ENCODE measurements at places on chromosomes 2 and 18.

DNA sequence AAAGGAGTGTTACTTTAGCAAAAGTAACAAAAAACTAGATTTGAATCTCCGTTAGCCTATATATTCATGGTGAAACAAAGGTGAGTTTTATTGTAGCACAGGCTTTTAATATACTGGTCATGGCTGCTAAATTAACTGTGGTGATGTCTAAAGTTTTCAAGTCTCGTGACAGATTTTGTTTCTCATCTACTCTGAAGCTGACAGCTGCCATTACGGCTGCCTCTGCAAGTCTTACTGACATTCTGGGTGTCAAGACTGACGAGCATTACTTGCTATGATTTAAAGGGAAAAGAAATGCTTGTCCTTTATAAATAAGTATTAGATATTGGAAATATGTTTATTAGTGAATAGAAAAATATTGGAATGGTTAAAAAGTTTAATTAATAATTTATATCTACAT is 207.7 kb downstream of the DSEL start:
- no peak for DNase-seq

- no peak for DNase-seq
Observed at GRCh38 chr2:36663851-36664695, 32.4 kb upstream of the VIT start.

DNA sequence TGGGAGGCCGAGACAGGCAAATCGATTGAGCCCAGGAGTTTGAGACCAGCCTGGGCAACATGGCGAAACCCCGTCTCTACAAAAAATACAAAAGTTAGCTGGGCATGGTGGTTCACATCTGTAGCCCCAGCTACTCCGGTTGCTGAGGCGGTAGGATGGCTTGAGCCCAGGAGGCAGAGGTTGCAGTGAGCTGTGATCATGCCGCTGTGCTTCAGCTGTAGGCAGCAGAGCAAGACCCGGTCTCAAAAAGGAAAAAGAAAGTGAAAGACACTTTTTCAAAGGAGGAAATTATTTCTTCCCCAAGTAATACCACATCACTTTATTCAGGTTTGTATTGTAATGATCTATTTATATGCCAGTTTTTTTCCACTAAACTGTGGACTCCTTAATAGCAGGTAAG is 35.7 kb upstream of the TAF4B start:
- DNase-seq, result no peak

DNA sequence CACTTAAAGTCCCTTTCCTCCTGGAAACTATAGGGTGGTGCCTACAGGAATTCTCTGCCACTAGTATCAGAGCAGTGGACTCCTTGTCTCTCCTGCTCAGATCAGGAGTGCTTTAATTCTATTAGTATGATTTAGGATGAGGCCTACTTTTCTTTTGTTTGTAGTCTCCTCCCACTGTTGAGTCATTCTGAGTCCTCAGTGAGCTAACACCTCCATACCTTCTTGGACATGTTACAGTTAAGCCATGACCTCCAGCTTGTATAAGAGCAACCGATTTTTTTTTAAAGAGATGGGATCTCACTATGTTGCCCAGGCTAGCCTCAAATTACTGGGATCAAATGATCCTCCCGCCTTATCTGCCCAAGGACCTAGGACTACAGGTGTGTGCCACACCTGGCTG is 48.7 kb upstream of the OTOF start:
- no peak for DNase-seq

DNA sequence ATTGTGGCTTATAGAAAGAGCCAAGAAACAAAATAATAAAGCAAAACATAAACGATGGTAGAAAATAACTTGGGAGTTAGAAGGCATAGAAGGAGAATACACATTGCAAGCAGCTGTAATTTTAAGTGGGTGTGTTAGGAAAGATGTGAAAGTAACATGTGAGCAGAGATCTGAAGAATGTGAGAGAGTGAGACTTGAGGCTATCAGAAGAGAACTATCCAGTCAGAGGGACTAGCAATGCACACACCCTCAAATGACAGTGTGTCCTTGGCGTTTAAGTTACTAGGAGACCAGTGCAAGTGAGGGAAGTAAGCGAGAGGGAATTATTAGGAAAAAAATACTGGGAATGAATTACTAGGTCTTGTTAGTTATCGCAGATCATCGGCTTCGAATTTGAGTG is 304.9 kb downstream of the DSEL start:
- no peak for DNase-seq

DNA sequence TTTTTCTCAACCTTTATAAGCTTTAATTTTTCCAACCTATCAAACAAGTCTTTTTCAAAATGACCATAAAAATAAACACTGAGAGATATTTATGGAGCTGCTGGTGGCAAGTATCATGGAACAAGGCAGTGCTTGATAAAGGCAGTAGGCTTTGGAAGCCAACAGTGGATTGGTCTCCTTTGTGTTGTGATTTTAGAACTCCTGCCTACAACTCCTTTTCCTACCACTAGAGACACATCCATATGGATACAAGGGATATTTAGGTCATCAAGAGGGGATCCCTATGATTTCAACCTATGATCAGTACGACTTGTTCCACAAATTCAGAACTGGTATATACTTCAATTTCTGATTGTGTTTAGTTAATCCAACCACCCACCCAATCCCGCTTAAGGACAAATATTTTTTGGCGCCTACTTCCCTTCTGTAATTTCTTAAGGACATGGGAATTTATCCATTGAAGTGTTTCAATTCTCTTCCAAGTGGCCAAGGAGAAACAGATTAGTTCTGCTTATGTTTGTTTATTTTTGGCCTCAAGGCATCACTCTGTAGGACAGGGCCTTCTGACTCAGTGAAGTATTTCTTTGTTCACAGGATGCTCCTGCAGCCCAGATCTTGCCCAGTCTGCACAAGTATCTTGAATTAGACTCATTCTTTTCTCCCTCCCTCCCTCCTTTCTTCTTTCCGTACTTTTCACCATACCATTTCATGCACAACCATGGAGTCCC is 2119.6 kb upstream of the PIK3C3 start:
- DNase-seq, result no peak

DNA sequence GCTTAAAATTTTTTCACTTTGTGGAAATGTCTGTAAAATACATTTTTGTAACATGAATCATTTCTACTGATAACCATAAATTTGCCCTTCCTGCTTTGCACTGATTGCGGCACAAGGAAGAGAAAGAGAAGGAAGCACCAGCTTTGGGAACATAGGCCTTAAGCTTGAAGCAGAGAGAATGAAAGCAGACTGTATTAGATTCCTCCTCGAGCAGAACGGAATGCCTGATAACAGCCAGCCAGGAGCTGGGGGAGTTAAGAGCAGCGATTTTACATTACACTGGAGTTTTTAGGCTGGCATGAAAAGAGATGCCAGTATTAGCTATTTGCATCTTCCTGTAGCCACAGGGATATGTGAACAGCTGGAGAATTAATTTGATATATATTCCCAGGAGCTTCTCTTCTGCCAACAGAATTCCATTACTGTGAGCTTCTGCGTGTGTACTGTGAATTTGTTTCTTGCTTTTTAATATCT is 33.5 kb downstream of the CRIM1 start:
- DNase-seq, result no peak
